ENCODE measurements at places on chromosomes 11 and 22. TPM values are rescaled to one million over a fixed set of nuclear protein-coding genes. Genes with fewer than 3 reads are reported as not detected.

MYRF gene
- 6.0 TPM for total RNA-seq

- no peak for DNase-seq
These were observed 35.1 kb downstream of the WT1 start for GRCh38 chr11:32400196-32400595.

DNA sequence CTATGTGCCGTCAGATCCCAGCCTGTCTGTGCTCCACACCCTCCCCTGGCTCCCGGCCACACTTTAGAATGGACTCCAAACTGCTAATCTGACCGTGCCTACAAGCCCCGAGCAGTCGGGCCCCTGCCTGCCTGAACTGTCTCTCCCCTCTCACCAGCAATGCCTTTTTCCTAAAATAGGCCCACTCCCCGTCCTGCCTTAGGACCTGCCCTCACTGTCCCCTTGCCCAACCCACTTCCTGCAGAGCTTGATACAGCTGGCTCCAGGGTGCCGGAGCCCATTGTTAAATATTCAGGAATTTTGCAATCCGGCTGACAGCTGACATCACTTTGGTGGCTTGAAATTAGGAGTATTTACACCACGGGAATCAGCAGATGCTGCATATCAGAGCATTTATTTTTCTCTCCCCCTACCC, 21.4 kb downstream of the MN1 start:
- no peak for DNase-seq

DNA sequence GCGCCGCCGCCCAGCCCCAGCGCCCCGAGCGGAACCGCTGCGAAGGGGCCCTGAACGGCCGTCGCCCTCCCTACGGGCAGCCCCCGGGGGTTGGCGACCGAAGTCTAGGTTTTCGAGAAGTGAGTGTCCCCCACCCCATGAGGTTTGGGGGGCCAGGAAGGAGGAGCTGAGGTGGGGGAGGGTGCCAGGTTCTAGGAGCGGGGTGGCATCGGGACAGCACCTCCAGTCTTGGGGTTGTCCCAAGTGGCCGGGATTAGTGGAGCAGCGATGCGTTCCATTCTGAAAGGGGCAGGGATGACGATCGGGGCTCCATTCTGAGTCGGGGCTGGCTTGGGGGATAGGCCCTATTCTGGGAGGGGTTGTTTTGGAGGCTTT, 408 bp downstream of the PPP2R5B start:
- DNase-seq: no peak

GRCh38 chr11:69284081-69284511, 9.9 kb upstream of the MYEOV start:
- DNase-seq: no peak

DNA sequence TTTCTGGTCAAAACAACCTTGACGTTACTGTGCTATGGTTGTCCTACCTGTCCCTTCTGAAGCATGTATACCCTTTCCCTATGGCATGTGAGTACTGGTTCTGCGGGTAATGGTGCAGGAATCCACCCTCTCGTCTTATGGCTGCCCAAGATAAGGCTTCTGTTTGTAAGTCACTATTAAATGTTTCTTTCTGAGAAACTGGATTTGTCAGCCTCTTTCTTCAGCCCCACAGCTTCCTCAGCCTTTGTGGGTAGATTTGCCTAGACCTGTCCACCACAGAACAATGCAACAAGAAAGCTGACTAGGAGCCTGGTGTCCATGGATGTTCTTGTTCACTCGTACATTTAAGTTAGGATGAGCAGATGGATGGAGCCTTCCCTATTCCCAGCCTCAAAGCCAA, 14.4 kb downstream of the MMP7 start:
- DNase-seq: no peak

- no peak for DNase-seq
These were observed 23.0 kb downstream of the ZNF202 start for GRCh38 chr11:123718469-123718868.

- DNase-seq: no peak
These were observed 14.6 kb downstream of the MRGPRF start for GRCh38 chr11:68998390-68998911.

DNA sequence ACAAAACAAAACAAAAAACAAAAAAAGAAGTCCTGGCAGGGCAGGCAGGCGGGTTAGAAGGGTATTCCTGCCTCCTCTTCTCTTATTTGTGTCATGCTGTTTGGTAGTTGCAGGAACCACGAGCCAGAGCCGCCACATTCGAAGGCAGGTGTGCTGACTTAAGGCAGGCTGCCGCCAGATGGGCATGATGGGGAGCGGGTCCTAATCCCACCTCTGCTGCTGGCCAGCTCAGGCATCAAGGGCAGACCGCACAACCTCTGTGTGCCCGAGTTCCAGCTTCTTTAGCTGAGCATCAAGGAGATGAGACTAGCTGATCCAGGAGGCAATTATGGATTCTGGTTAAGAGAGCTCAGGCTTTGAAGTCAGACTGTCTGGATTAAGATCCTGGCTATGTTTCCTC, 12.1 kb downstream of the OAF start:
- DNase-seq: no peak

All from H1 (cell line).